ENCODE measurements at places on chromosomes 16 and 17.

DNA sequence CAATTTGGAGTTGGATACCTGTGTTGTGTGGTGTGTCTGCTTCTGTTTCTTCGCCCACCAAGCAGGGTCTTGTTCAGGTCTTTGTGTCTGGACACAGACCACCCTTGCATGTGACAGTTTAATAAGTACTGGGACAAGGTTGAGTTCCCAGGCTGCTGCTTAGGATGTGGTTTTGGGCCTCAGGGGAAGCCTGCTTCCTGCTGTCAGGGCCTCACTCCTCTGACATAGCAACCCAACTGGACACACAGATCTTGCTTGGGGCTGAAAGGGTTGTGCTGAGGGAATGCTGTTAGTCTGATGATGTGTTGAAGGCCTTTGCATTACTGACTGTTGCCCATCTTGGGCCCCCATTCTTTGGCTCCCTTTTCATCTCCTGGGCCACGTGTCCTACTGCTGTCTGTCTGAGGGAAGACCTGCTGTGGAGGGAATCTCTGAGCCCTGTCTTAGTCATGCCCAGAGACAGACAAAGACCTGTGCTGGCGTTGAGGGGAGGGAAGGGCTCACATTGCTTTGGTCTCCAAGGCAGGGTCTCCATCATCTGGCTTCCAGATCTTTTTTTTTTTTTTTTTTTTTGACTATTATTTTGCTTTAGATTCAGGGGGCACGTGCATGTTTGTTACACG is 4.7 kb upstream of the TGFB1I1 start:
- no peak for DNase-seq

DNA sequence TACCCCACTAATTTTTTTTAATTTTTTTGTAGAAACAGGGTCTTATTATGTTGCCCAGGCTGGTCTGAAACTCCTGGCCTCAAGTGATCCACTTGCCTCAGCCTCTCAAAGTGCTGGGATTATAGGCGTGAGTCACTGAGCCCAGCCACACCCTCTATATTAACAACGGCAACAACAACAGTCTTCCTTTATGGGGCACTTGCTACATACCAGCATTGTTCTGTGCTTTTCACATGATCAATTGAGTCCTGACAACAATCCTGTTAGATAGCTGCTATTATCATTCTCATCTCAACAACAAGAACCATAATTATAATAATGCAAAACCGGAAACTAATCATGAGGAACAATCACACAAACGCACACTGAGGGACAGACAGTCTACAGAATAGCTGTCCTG is 12.6 kb upstream of the ARL5C start:
- DNase-seq: no peak

- DNase-seq: no peak
Observed at GRCh38 chr17:75514919-75515495, 330 bp downstream of the CASKIN2 start.

DNA sequence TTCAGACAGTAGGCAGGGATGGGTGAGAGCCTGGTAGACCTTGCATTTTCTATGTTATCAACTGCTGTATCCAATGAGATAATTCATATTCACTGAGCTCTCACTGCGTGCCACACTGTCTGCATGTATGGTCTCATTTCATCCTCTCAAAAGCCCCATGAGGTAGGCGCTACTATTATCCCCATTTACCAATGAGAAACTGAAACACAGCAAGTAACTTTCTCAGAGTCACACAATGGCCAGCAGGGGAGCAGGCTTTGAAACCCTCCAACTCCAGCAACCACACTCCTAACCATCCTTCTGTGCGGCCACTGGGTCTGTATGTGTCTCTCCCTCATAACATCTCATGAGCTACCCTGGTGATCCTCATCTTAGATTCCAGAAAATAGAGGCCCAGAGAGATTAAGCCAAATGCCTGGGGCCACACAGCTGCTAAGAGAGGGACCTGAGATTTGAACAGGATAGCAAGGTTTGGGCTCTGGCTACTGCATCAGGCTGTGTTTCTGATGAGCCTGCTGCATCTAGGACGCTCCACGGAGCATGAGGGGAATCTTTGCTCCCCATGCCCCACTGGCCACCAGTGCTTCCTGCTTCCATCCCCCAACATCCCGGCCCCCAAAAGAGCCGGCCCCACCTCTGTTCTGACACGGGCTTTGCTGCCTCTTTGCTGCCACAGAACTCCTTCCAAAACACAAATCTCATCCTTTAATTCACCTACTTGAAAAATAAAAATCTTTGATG is 3.2 kb downstream of the CCR7 start:
- DNase-seq: no peak

GRCh38 chr17:59167571-59168001 is 12.0 kb downstream of the PRR11 start:
- no peak for DNase-seq

DNA sequence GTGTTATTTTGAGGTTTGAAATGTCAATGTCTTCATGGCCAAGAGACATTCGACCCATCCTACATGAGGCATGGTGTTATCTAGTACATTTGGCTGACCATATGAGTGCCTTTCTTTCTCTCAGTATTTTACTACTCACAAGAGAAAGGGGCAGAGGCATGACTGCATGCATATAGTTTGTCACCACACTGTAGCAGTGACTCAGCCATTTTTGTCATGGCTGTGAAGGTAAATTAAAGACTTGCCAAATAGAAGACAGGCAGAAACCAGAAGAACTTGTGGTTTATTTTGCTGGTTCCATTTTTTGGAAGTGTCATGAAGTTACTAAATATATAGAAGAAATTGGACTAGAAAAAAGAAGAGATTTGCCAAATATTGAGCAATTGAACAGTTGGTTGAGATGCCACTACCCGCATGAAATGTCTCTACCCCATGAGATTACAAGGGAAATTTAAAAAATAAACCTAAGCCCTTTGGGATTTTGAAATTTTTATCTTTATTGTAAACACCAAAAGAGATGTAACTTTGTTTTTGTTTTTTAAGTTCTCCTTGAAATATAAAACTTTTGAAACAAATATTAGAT is 170.3 kb downstream of the CHD9 start:
- DNase-seq: no peak

- no peak for DNase-seq
Observed at GRCh38 chr16:53515259-53515658, 12.2 kb upstream of the AKTIP start.

DNA sequence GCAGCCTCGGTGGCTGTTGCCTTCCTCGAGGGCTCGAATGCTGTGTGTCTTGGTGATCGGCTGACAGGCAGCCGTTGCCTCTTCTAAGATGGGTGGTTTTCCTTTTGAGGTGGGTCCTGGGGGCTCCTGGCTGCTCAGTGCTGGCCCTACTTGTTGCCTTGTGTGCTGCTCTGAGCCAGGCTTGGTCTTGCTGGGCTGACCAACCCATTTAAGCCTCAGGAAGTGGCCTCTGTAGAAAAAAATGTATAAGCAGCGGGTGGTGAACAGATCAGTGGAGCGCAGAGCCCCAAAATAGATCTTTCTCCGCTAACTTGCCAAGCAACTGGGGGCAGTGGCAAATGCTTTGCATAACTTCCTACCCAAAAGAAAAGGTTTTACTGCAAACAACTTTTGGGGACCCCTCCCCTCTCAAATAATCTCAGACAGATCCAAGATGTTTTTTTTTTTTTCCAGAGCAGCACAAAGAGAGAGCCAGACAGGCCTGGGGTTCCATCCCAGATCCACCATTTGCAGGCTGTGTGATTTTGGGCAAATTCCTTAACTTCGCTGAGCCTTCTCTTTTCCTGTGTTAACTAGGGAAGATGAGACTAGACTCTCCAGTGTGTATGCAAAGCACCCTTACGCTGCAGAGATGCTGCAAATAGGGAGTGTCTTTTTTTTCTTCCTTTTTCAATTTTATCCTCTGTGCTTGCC is 42.5 kb downstream of the PLCG2 start:
- no peak for DNase-seq
